ENCODE measurements at places on chromosomes 5 and 9.

- no peak for DNase-seq
Observed at GRCh38 chr9:135365013-135365768, 114.4 kb upstream of the PPP1R26 start.

DNA sequence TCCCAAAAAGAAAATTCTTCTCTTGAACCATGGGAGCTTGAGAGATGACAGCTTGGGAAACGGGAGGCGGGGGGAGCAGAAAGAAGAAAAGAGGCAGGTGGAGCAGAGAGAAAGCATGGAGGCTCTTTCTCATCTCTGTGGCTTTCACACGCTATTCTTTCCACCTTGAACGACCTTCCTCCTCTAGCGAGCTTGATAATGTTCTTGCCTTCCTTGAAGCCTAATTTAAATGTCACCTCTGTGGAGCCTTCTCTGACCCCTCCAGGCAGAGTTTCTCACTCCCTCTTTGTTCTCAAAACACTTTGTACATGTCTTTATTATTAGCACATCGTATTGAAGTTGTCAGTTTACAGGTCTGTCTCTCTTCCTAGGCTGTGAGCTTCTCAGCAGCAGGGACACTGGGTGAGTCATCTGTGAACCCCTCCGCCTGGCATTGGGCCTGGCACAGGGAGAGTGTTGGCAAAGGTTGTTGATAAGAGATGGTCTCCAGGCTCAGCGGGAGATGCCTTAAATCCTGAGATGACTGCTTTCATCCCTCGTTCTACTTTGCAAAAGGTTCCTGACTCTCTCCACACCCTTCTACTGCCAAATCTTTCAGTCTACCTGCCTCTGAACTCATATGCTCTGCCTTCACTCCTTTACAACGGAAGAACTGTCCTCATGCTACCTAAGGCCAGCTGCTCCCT, 14.1 kb upstream of the STRBP start:
- no peak for DNase-seq

- DNase-seq, result no peak
Observed at GRCh38 chr9:112654282-112654681, 63.6 kb downstream of the INIP start.

GRCh38 chr5:88727705-88728313, 155.2 kb downstream of the MEF2C start:
- DNase-seq, result no peak

DNA sequence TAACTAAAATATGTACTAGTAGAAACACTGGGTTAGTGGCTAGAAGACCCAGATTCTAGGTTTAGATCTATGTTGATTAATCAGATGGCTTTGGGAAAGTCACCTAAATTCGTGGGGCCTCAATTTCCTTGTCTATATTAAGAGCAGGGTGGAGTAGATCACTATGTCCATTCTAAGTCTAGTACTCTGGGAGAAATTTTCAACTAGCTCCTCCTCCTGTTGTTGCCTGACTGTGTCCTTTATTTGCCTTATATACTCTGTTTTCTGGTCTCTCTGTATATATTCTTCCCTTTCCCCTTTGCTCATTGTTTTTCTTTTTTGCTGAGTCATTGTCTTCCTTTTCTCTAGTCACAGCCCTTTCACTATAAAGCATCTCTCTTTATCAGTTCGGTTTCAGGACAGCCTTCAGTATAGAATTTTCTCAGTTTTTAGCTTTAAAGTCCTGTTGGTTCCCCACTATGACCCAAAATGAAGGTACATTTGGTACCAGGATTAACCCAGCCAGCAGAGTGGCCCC, 44.5 kb upstream of the CDH6 start:
- no peak for DNase-seq

DNA sequence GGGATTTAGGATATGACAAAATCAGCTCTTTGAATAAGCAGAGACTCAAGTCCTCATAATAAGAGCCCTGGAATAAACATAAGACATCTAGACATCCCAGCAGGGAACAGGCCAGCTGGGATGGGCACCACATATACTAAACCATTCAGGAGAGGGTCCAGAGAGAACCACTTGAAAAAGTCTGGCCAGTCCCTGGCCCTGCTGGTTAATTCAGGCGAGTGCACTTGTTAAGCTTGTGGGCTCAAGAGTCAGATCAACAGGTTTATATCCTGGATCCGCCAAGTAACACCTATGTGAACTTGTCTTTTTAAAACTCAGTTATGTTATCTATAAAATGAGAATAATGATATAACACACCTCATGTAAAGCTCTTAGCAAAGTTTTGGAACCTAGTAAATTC, 63.3 kb downstream of the CAVIN4 start:
- no peak for DNase-seq

DNA sequence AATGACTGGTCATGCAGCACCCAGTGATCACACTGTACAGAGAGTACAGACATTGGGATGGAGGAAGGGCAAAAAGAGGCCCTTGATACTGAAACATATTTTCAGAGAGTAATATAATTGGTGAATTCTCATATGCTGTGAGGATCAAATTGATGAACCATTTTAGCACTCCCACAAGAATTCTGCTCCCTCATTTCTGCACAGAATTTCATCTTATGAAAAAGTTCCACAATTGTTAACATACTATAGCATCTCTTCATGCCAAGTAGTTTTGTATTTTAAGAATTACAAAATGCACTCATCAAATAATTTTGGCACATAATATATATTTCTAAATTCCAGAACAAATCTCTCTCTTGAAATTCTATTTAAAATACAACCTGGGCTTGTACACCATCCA, 351.2 kb downstream of the PDE4D start:
- DNase-seq, result no peak

DNA sequence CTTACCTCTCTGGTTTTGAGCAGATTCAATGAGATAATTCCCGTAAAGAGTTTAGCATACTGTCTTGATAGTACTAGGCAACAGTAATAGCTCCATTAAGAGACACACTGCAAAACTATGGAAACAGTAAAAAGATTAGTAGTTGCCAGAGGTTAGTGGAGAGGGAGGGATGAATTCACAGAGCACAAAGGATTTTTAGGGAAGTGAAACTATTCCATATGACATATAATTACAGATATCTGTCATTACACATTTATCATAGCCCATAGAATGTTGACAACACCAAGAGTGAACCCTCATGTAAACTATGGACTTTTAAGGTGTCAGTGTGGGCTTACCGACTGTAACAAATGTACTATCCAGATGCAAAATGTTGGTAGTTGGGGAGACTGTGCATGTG, 176.4 kb upstream of the PLCXD3 start:
- no peak for DNase-seq

GRCh38 chr5:6634788-6635430, 1.7 kb downstream of the SRD5A1 start:
- no peak for DNase-seq

DNA sequence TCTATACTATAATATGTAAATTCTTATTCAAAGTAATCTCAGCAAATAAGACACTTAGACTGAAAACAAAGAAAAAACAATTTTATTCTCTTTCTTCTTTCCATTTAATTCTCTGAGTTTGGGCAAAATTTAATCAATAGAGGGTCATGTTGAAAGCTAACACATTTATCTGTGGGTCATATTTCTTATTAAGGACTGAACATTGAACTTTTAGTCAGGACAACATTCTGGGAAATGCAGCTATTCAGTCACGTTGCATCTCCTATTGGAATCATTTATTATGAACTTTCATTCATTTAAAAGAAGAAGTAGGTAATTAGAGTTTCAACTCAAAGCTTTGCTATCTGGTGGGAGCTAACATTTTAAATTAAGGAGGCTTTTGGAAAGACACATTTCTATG, 372.5 kb downstream of the MAN2A1 start:
- DNase-seq, result no peak

- no peak for DNase-seq
Observed at GRCh38 chr9:94805051-94805489, 78.6 kb downstream of the AOPEP start.

GRCh38 chr9:135503371-135504261, 3.1 kb downstream of the MRPS2 start:
- no peak for DNase-seq

DNA sequence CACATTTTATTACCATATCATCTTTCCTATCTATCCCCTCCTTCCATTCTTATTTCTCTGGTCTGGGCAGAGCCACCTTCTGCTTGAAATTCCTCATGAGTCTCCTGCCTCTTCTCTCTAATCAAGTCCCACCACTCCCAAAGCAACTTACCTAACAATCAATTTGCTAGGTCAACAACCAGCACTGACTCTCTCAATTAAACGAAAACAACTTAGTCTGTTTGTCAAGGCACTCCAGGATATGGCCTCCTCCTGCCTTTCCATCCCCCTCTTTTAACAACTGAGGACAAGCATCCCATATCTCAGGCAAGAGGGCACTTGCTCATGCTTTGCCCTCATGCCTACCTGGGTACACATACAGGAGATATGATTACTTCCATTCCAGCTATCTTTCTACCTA, 47.4 kb downstream of the HCN1 start:
- DNase-seq, result no peak

- DNase-seq, result no peak
Observed at GRCh38 chr5:110177729-110178128, 488.0 kb downstream of the MAN2A1 start.

- DNase-seq, result no peak
Observed at GRCh38 chr9:80842389-80842788, 847.0 kb downstream of the TLE1 start.

DNA sequence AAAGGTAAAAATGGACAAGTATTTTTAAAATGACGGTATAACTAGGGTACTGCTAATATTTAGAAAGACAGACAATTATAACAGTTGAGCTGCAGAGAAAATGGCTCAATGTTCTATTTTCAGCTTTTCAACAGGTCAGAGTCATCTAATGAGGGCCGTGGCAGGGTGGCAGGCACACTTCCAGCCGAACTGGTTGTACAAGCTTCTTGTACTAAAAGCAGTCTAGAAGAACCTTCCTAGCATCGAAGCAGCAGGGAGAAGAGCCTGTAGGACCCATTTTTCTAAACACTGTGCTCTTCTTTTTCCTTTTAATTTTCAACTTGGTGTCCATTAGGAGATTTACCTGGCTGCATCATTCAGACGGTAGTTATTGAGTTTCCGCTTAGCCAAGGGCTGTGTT, 85.6 kb downstream of the SLC28A3 start:
- no peak for DNase-seq

DNA sequence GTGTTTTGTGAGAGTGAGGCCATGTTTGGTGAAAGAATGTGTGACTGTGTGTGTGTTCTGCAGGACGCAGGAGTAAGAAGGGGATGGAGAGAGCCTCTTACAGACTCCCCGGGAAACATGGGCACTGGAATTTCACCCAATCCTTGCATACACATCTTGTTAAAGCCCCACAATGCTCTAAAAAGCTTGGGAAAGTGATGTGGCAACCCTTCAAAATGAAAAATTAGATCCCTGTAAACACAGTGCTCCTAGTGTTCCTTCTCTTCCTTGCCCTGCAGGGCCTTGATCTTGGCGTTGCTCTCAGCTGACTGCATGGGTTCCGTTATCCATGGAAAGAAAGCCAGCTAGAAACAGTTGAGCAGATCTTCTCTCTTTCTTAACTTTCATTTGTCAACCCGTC, 701.7 kb downstream of the SEMA5A start:
- DNase-seq, result no peak

All from NCI-H1436 treated with DMSO at 0.1 percent for 48 hours (cell line).